ENCODE measurements at places on chromosomes 2 and 18.

GRCh38 chr2:110948027-110948674 lies 172.6 kb upstream of the BCL2L11 start:
- no peak for DNase-seq

GRCh38 chr18:42185486-42185885 lies 230.5 kb downstream of the PIK3C3 start:
- no peak for DNase-seq

DNA sequence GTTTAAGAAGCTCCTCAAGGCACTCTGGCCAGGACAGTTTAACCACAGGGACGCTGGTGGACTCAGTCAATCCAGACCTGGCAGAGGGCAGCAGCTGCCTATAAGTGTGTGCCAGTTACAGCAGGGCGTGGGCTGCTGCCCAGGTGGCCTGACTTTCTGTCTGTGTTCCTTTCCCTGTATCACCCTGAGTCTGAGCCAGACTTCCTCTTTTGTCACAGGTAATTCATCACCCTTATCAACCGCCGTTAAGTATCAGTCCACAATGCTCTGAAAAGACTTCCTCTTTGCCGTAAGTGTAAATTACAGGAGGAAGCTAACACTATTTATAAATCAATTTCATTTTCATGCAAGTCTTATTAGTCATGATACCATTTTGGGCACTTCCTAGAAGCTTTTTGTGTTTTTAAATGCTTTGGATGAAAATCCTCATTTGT lies 7.0 kb downstream of the LPIN1 start:
- DNase-seq, result no peak

- DNase-seq, result no peak
Measured at GRCh38 chr2:39696838-39697237, 31.1 kb downstream of the TMEM178A start.

GRCh38 chr2:138974651-138975050 lies 194.5 kb upstream of the NXPH2 start:
- DNase-seq, result no peak

DNA sequence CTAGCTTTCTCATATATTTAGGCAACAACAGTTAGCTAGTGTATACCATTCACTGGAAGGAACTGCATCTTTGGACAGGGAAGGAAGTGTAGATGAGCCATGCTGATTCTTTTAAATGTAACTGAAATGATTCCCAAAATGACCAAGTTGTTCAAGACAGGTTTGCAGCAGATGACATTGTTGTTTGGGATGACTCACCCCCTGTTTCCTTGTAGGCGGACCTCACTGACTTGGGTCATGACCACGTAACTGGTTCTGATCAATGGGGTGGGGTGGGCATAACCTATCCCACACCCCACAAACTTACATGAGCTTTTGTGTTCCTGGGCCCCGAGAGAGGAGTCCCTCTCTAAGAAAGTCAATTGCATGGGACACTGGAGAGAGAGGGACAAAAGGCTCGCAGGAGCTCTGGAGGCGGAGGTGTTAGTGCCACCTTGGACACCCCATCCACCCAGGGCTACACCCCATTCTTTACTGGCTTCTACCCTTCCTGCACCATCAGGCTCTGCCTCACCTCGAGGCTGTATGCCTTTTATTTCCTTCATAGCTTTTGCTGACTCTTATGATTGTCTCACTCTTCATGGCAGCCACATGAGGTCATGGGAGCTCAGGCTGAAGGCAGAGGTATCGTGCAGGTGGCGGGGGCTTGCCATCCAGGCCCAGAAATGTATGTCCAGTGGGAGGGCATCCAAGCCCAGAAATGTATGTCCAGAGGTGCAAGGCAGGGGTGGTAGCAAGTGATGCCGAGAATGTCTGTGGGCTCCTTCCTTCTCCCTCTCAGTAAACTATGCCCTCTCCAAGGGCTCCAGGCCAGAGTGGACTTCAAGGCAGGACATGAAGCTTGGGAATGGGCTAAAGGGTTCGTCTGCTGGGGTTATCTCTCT lies 108.0 kb downstream of the TWIST2 start:
- DNase-seq, result no peak

GRCh38 chr2:29033656-29034055 lies 40.7 kb downstream of the PCARE start:
- DNase-seq, result no peak

DNA sequence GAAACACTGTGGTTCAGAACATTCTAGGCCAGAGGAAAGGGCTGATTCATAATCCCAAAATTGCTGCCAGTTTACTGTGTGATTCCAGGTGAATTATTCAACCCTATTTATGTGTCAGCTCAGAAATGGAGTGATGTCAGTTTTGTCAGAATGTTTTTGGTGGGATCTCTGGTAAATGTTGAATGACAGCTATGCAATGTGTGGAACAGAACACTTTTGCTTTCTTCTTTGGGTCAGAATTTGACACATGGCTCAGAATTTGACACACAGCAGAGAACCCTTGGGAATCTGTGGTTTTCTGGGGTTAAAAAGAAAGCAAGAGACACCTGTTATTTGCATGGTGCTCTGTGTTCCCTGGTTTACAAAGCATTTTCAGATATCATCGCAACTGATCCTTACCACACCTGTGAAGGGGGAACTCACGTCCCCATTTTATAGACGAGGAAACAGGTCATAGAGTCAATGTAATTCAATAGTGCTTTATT lies 1.6 kb upstream of the MTA3 start:
- no peak for DNase-seq

- no peak for DNase-seq
Measured at GRCh38 chr18:51614967-51615571, 417.6 kb upstream of the MEX3C start.

- no peak for DNase-seq
Measured at GRCh38 chr2:23100406-23100805, 284.6 kb upstream of the KLHL29 start.

DNA sequence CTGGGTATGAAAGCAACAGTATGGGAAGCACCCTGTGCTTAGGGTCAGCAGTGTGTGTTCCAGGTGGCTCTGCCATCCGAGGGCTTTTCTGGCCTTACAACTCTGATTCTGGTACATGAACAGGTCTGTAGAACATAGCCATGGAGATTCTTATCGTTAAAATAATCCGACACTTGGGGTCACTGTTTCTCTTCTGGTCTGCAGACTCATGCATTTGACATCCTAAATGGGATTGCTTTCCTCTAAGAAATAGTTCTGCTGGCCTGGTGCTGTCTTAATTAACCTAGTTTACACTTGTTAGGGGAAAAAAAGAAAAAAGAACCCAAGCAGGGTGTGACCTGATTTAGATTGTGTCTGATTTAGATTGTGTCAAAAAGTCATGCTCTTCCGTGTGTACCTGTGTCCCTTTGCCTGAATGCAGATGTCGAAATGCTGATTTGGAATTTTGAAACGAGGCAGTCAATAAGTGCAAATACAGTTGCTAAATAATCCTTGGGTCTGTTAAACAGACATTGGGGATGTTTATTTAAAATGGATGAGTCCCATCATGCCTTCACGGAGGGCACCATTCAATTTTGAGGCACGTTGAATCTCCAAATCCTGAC lies 59.6 kb downstream of the TRPM8 start:
- DNase-seq, result no peak

DNA sequence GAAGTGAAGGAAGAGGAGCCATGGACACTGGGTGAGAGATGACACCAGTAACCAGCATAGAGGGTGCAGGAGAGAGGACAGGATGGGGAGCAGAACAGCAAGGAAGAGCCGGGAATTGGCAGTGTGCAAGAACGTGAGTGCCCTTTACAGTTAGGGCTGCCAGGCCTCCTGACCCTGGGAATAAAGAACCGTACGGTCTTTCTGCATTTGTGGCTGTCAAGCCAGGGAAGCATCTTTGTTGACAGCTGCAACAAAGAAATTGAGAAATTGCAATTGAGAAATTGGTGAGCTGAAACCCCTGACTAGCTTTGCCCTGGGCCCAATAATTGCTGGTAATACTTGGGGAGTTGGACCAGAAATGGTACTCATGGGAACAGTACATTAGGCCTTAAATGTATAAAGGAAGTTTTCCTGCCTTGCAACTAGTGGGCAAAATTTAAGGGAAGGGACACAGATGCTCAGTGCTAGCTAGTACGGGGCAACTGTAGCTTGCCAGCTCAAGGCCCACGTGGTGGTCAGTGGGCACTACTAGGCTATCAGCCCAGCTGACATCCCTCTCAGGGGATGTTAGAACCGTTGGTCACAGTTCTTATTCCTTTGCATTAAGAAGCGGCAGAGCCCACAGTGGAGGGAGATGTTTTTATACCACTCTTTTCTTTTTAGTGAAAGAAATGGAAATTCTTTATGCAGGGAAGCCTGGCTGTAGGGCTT lies 56.6 kb downstream of the KCTD18 start:
- no peak for DNase-seq

DNA sequence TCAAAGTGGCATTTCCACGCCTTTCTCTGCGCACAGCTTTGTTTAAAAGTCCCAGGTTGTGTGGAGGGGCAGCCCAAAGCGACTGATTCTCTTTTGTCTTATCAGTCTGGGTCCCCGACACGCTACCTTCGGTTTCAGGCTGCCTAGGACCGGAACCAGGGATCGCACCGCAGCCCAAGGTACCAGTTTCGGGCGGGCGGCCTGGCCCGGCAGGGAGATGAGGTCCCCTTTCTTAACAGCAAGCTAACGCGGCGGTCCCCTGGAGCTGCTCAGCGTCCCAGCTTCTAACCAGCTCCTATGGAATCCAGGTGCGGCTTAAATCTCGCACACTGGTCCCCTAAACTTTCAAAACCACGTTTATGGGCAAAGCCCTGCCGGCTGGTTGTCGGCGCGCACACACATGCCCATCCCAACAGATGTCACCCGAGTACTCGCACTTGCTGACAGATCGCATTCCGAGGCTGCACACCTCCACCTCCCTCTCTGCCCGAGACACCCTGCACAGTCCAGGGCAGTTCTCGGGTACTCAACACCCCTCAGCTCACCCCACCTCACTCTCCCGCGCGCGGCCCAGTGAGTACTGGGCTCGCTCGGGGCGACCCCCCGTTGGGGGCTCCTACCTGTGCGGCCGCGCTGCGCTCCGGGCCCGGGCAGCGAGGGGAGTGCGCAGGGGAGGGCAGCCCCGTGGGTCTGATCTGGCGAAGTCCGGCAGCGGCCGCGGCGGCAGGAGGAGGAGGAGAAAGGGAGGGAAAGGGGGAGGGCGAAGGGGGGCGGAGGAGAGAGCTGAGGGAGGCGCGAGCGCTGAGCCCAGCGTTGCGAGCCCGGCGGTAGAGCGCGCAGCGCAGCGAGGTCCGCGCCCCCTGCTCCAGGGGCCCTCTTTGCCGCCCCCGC lies at the start of gene EFEMP1:
Gene EFEMP1 (minus strand): TSS at position 692 of the 891 bp plus-strand sequence. CDS start 1,342 bp downstream, outside the sequence.
- peak; percentile 26 for DNase-seq

DNA sequence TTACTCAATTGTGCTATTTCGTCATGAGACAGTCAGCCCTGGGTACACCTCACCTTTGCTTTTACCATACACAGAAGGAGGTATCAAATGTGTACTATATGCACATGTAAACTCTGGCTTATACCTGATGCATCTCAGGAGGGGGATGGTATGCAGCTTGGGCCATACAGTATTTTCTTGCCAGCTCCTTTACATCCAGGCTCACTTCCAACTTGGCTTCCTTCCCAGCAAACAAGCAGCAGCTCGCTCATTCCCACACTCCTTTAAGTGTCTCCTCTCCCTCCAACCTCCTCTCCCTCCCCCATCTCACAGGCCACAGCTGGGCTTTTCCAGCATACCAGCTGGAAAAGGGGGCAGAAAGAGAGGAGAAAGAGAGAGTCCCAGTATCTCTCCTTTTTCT lies 9.6 kb downstream of the MARCHF4 start:
- no peak for DNase-seq

GRCh38 chr2:238973038-238973739 lies 125.3 kb downstream of the TWIST2 start:
- no peak for DNase-seq

GRCh38 chr18:30486856-30487255 lies 555.7 kb downstream of the DSC3 start:
- DNase-seq, result no peak

- DNase-seq, result no peak
Measured at GRCh38 chr2:10310309-10310888, 7.7 kb downstream of the HPCAL1 start.

- no peak for DNase-seq
Measured at GRCh38 chr2:46388881-46389280, 90.5 kb upstream of the TMEM247 start.

DNA sequence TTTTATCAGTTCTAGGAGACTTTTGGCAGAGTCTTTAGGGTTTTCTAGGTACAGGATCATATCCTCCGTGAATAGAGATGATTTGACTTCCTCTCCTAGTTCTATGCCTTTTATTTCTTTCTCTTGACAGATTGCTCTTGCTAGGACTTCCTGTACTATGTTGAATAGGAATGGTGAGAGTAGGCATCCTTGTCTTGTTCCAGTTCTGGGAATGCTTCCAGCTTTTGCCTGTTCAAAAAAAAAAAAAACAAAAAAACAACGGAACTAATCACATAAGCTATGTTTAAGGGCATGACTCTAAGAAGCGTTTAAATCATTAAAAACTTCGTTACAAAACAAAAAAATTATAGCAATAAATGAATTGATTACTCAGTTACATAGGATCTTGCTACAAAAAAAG lies 145.7 kb downstream of the NUP35 start:
- no peak for DNase-seq

- no peak for DNase-seq
Measured at GRCh38 chr2:12773586-12774394, 57.1 kb downstream of the TRIB2 start.

DNA sequence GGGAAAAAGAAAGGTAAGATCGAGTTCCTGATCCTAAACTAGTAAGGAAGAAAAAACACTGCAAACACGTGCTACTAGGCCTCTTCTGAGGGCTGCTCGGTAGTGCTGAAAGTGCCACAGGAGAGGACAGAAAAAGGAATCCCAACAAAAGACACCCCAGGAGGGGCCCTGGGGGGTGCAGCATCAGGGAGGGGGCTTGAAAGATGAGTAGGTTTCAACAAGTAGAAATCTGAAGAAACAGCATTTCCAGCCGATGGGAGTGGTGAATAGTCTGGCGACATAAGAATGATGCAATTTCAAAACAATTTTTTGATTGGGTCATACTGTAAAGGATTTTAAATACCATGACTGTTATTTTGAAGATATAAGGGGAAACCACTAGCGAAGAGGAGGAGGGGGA lies 98.6 kb downstream of the NOL10 start:
- DNase-seq, result no peak

DNA sequence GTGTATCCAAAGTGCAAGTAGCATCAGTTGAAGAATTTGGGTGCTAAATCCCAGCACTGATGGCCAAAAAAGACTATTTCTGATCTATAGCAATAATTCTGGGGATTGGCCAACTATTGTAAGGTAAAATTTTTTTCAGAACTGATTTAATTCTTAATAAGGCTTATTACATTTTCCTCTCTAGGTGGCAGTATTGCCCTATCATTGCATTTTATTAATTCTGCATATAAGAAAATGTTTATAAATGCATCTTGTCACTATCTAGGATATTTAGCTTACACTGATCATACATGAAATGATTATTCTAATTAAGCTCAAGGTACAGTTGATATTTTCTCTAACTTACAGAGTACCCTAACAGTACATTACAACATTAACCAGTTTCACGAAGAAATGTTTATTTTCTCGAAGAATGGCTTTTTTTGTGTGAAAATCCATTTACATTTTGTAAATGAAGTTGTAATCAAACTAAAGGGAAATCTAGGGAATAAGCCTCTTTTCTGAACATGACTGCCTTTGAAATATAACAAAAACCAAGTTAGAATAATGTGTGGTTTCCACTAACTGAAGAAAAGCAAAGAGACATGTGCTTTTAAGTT lies 11.0 kb downstream of the TTN start:
- DNase-seq, result no peak

GRCh38 chr18:35661483-35662146 lies 80.1 kb downstream of the GALNT1 start:
- no peak for DNase-seq

GRCh38 chr2:45141883-45142866 lies 132.9 kb upstream of the SIX2 start:
- DNase-seq, result no peak
